ENCODE measurements at places on chromosomes 12 and 14. TPM values are rescaled to one million over a fixed set of nuclear protein-coding genes. Genes with fewer than 3 reads are reported as not detected.

TAS2R30 gene
- total RNA-seq: 4.2 TPM

HOXC9 gene
- not detected for total RNA-seq

SLC7A7 gene
- 21.4 TPM for total RNA-seq

LBHD2 gene
- total RNA-seq: not detected

ACOT6 gene
- not detected for total RNA-seq

LRP1-AS gene
- total RNA-seq: not detected

RAB15 gene
- total RNA-seq: 1.7 TPM

LIN7A gene
- total RNA-seq: 36.6 TPM

TAS2R19 gene
- total RNA-seq: 7.3 TPM

LHX5 gene
- not detected for total RNA-seq

AQP6 gene
- total RNA-seq: under 0.01 TPM

SERPINA1 gene
- under 0.01 TPM for total RNA-seq

CD27 gene
- not detected for total RNA-seq

Data from regular cardiac myocyte (primary cell).